CD4-positive, alpha-beta memory T cell (primary cell): ENCODE measurements at places on chromosomes 3 and 15. TPM values are rescaled to one million over a fixed set of nuclear protein-coding genes. Genes with fewer than 3 reads are reported as not detected.

DNA sequence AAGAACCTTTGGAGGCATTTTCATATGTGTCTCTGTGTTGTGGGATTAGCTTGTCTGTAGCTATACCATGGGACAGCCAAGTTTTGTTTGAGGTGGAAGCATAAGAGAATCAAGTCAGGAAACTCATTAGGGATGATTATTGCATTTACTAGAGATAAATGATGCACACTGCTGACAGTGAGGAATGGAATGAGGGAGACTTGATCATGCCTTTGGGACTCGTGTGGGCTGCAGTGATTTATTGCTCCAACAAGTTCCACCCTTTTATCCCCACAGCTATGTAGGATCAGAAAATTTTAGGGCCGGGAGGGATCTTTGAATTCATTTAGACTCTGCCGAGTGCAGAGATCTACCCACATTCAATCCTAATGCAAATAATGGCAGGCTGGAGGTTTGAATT is 16.3 kb downstream of the ZNF385D start:
- no peaks in the 10 kb centered on the region for H3K36me3 ChIP-seq
- no peaks in the 10 kb centered on the region for H3K4me1 ChIP-seq
- no peak overlapping the region for H3K4me3 ChIP-seq
- no peaks in the 10 kb centered on the region for H3K27me3 ChIP-seq
- no peak overlapping the region for H3K27ac ChIP-seq

The LHFPL4 gene
- not detected for total RNA-seq

GRCh38 chr3:158470944-158471638 is 99.9 kb upstream of the MLF1 start:
- no peak overlapping the region for H3K27ac ChIP-seq
- no peaks in the 10 kb centered on the region for H3K27me3 ChIP-seq
- no peak overlapping the region for H3K4me3 ChIP-seq
- H3K36me3 ChIP-seq: no peaks in the 10 kb centered on the region
- no peaks in the 10 kb centered on the region for H3K4me1 ChIP-seq

The CCK gene
- not detected for total RNA-seq

The CLSTN2 gene
- not detected for total RNA-seq

The DNAH12 gene
- total RNA-seq: 0.11 TPM

GRCh38 chr3:141243271-141243707 is 11.7 kb downstream of the PXYLP1 start:
- no peaks in the 10 kb centered on the region for H3K36me3 ChIP-seq
- no peak overlapping the region for H3K27ac ChIP-seq
- no peaks in the 10 kb centered on the region for H3K27me3 ChIP-seq
- no peak overlapping the region for H3K4me3 ChIP-seq
- peaks cover 17% of the 10 kb centered on the region for H3K4me1 ChIP-seq

DNA sequence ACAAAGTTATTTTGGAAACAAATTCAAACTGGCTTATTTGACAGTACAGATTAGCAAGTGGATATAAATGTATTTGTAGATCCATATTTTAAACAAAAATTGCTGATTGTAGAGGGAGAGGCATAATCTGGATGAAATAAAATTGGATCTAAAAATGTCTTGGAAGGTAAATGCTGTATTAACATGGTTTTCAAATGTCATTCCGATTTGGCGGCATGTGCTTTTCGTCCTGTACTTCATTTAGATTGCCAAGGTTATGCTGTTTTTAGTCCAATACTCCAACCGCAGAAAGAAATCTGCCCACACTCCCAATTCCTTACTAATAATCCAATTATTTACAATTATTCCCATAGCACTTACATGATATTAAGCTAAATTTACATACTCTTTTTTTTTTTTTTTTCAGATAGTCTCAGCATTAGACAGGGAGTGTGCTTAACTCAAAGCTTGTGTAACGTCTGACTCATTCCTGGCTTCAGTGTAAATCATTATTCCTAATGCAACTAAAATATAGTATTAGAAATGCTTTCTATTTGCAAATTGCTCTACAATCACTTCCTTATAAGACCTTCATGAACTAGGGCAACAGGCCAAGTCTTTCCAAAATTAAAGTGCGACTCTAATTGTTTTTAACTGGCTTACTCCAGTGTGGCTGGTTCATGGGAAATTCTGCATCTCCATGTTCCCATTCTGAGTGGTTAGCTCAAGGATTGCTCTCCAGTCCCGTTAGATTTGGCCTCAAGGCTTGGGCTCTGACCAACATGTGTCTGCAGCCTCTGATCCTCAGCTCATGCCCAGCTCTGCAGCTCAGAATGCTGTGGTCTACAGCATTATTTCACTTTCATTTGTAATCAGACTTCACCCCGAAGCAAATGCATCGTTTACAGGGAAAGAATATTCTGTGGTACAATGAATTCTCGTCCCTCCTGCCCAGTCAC is 103.9 kb downstream of the FBN1 start:
- H3K4me1 ChIP-seq: no peaks in the 10 kb centered on the region
- H3K4me3 ChIP-seq: no peak overlapping the region
- H3K36me3 ChIP-seq: no peaks in the 10 kb centered on the region
- H3K27ac ChIP-seq: no peak overlapping the region

GRCh38 chr15:91589360-91589759 is 264.1 kb upstream of the SLCO3A1 start:
- DNase-seq: no peak
- H3K36me3 ChIP-seq: no peaks in the 10 kb centered on the region
- no peak overlapping the region for H3K27ac ChIP-seq
- H3K27me3 ChIP-seq: peaks cover 5% of the 10 kb centered on the region

DNA sequence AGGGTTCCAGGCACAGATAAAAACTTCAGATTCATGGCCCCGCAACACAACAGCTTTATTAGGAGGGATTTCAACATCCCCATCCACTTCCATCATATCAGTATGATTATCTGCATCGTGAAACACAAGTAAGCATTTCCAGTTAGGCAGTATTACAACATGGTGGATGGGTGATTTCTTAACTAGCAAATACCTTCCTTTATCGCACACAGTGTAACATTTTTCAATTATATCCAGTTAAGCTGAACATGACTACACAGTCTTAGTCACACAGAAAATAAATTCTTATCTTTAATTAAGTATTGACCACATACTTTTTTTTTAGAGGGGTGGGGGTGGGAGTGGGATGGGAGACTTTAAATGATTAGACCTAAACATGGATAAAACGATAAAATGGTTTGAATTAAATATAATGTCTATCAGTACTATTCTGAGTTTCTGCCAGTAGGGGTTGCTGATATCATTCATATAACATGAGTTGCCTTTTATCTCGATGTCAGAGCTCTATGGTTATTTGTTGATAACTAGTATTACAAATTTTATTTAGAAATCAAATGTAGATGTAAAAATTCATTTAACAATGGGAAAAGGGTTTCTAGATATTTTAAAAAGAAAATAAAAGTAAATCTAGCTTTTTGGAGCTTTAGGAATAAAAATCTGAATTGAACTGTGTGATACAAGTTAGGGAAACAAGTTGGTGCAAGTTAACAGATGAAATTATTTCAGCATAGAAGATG is 146.6 kb downstream of the TBL1XR1 start:
- no peak overlapping the region for H3K27ac ChIP-seq
- no peak overlapping the region for H3K4me3 ChIP-seq
- DNase-seq: peak; percentile 54

- no peaks in the 10 kb centered on the region for H3K36me3 ChIP-seq
- DNase-seq: no peak
- H3K27me3 ChIP-seq: no peaks in the 10 kb centered on the region
- H3K4me1 ChIP-seq: no peaks in the 10 kb centered on the region
Observed at GRCh38 chr3:135103917-135104316, 308.9 kb downstream of the EPHB1 start.

GRCh38 chr15:76799760-76800159 is 105.4 kb downstream of the SCAPER start:
- no peak for DNase-seq
- no peaks in the 10 kb centered on the region for H3K4me1 ChIP-seq
- peaks cover 6% of the 10 kb centered on the region for H3K36me3 ChIP-seq
- no peak overlapping the region for H3K4me3 ChIP-seq
- no peak overlapping the region for H3K27ac ChIP-seq
- no peaks in the 10 kb centered on the region for H3K27me3 ChIP-seq

- no peaks in the 10 kb centered on the region for H3K27me3 ChIP-seq
- no peak for DNase-seq
Observed at GRCh38 chr3:42871592-42872196, 4.0 kb downstream of the CYP8B1 start.

The HCN4 gene
- not detected for total RNA-seq

The ARHGEF26 gene
- total RNA-seq: 0.17 TPM

DNA sequence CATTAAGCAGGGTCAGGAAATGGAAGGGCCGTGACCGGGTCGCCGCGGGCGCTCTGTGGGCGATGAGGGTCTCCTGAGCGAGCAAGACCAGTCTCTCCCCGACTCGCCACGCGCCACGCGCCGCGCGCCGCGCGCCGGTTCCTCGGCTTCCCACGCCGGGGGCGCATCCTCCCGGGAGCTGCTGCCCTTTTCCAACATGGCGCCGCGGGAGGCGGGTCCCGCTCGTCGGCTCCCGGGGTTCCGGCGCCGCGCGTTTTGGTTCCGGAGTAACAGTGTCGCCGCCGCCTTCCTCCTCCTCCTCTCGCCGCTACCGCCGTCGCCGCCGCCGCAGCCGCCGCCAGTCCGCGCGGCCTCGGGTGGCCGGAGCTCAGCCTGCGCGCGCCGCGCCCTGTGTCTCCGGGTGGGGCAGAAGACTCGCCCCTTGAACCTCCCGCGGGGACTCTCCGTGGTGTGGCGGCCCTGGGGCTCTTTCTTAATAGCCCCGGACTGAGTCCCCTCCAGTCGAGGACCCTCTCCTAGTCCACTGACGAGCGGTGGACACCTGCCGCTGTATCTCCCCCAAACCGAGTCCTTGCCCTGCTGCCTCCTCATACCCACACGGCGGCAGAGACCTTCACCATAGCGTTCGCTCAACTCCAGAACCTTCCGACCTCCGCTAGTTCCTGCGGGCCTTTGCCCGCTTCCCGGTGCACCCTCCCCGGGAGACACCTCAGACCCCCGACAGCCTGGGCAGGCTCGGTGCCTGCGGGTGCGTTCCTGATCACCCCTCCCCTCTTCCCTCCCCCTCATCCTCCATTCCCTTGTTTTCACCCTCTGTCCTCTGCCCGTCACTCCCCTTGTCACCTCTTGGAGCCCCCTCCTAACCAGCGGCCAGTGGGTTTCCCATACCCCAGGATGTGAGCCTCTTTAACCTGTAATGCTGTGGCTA is at the start of gene MAP2K5:
TSS of gene MAP2K5 (plus strand) at position 284 of the 928 bp plus-strand sequence. CDS start at position 917, 633 bp downstream.
- H3K4me1 ChIP-seq: peaks cover 49% of the 10 kb centered on the region
- DNase-seq: peak; percentile 75
- H3K4me3 ChIP-seq: peak within 1 kb of the TSS; percentile 81
- H3K36me3 ChIP-seq: peaks cover under 1% of the 10 kb centered on the region
- H3K27me3 ChIP-seq: no peaks in the 10 kb centered on the region
- peak within 1 kb of the TSS; percentile 77 for H3K27ac ChIP-seq

GRCh38 chr15:41017066-41017735 is 63.9 kb downstream of the CHAC1 start:
- H3K27ac ChIP-seq: no peak overlapping the region
- no peaks in the 10 kb centered on the region for H3K4me1 ChIP-seq
- peaks cover 37% of the 10 kb centered on the region for H3K36me3 ChIP-seq
- no peak overlapping the region for H3K4me3 ChIP-seq
- H3K27me3 ChIP-seq: no peaks in the 10 kb centered on the region

The GABRR3 gene
- not detected for total RNA-seq

DNA sequence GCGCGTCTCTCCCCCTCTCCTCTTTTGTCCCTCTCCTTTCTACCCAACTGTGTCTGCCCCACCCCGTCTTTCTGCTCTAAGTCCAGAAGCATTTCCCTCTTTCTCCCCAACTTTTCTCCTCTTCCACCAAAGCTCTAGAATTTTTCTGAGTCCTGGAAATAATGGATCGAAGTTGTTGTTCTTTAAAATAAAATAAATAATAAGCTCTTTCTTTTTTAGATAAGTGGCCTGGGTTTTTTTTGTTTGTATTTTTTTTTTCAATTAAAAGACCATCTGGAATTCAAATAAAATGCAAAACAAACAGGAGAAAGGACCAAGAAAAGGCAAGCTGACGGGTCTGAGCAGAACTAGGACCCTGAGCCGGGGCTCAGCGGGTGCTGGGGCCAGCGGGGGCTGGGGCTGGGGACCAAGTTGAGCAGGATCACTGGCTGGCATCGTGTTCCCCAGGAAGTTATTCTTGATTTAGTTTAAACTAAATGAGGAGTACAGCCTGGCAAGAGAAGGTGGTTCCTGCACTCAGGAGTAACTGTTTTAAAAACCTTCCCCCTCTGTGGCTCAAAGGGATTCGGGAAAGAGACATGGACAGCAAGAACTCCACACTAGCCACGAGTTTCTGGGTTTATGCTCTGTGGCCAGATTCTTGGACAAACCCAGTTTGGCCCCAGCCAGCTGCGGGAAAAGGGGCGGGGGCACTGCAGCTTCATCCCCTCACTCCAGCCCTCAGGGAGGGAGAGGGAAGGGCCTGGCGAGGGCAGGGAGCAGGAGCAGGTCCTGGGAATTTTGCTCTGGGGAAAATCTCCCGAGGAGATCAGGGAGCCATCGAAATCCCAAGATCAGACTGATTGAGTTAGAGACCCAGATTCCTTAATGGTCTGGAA is 8.4 kb downstream of the GATA2 start:
- no peaks in the 10 kb centered on the region for H3K36me3 ChIP-seq
- no peak overlapping the region for H3K4me3 ChIP-seq
- H3K27me3 ChIP-seq: peaks cover 63% of the 10 kb centered on the region
- DNase-seq: no peak
- peaks cover 50% of the 10 kb centered on the region for H3K4me1 ChIP-seq

DNA sequence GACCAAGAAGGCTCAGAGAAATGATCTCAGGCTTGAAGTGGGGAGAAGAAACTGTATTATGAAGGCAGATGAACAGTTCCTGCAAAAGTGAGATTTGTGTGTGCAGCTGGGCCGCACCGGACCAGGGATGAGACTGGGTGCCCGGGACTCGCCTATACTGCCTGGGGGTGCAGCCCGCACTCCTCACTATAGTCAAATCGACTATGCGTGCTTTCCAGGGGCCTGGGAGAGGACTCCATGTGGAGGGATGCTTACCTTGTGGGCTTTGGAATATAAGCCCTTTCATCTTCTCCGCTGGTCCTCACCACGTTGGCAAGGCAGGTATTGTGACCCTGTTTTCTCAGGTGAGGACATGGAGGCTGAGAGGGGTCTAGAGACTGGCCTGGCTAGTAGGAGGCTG is 32.9 kb upstream of the APOD start:
- H3K27me3 ChIP-seq: no peaks in the 10 kb centered on the region
- DNase-seq: no peak
- no peaks in the 10 kb centered on the region for H3K36me3 ChIP-seq
- H3K27ac ChIP-seq: no peak overlapping the region
- no peak overlapping the region for H3K4me3 ChIP-seq
- H3K4me1 ChIP-seq: peaks cover 14% of the 10 kb centered on the region

- no peaks in the 10 kb centered on the region for H3K27me3 ChIP-seq
- no peak overlapping the region for H3K27ac ChIP-seq
- H3K4me1 ChIP-seq: no peaks in the 10 kb centered on the region
- H3K36me3 ChIP-seq: no peaks in the 10 kb centered on the region
- H3K4me3 ChIP-seq: no peak overlapping the region
Observed at GRCh38 chr3:30075514-30075913, 530.9 kb upstream of the TGFBR2 start.

The GOLGB1 gene
- total RNA-seq: 49.3 TPM

DNA sequence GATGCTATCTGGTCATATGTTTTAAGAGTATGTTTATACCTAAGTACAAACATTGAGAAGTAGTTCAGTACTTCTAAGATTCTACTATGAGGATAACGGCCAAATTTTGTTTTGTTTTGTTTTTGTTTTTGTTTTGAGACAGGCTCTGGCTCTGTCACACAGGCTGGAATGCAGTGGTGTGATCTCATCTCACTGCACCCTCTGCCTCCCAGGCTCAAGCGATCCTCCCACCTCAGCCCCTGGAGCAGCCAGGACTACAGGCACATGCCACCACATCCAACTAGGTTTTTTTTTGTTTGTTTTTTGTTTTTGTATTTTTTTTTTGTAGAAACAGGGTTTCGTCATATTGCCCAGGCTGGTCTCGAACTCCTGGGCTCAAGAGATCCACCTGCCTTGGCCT is 47.5 kb upstream of the RPS17 start:
- no peak overlapping the region for H3K27ac ChIP-seq
- no peaks in the 10 kb centered on the region for H3K27me3 ChIP-seq
- no peaks in the 10 kb centered on the region for H3K36me3 ChIP-seq
- H3K4me3 ChIP-seq: no peak overlapping the region
- DNase-seq: no peak
